Left ventricle myocardium inferior (tissue), 1 donor: ENCODE measurements at places on chromosomes 7 and 10.

DNA sequence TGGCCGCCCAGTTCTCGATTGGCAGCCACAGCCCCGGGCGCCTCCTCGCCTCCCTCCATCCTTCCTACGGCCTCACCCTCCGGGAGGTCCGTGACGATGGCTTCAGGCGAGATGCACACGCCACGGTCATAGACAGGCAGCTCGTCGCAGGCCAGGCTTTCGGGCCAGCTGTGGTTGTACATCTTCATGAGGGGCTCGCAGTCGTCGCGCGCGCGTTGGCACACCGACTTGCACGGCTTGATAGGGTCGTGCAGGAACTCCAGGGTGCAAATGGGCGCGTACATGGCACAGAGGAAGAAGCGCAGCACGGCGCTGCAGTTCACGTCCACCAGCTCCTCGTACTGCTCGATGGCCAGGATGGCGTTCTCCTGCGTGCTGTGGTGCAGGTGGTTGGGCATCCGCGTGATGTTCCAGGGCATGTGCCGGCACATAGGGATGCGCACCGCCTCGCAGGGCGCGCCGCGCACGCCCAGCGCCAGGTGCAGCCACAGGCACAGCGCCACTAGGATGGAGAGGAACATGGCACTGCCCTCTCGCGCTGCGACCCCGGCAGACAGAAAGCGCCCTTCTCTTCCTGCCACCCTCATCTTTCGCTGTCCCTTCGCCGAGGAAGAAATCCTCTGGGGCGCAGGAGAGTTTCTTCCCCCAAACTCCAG, 472 bp downstream of the SFRP4 start:
- DNase-seq = peak; percentile 25
- H3K36me3 ChIP-seq = no peaks in the 10 kb centered on the region
- H3K4me3 ChIP-seq = peak overlapping the region; percentile 67
- H3K27me3 ChIP-seq = peaks cover 59% of the 10 kb centered on the region
- peaks cover 32% of the 10 kb centered on the region for H3K4me1 ChIP-seq

- H3K4me1 ChIP-seq = peaks cover 7% of the 10 kb centered on the region
- peaks cover 12% of the 10 kb centered on the region for H3K36me3 ChIP-seq
- H3K27ac ChIP-seq = no peak overlapping the region
- DNase-seq = no peak
Observed at GRCh38 chr7:133481676-133482075, 228.8 kb downstream of the EXOC4 start.

- H3K27ac ChIP-seq = no peak overlapping the region
- peaks cover 3% of the 10 kb centered on the region for H3K4me1 ChIP-seq
- peaks cover 11% of the 10 kb centered on the region for H3K27me3 ChIP-seq
- no peaks in the 10 kb centered on the region for H3K36me3 ChIP-seq
- H3K4me3 ChIP-seq = no peak overlapping the region
- no peak for DNase-seq
Observed at GRCh38 chr7:3307435-3307834, 6.4 kb downstream of the SDK1 start.

DNA sequence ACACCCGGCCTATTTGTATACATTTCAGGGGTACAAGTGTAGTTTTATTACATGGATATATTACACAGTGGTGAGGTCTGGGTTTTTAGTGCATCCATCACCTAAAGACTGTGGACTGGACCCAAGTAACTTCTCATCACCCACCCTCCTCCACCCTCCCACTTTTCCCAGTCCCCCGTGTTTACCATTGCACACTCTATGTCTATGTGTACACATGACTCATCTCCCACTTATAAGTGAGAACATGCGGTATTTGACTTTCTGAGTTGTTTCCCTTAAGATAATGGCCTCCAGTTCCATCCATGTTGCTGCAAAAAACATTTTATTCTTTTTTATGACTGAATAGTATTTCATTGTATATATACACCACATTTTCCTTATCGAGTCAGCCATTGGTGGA, 98.9 kb upstream of the WAC start:
- H3K36me3 ChIP-seq = no peaks in the 10 kb centered on the region
- H3K4me3 ChIP-seq = no peak overlapping the region
- H3K27me3 ChIP-seq = peaks cover 12% of the 10 kb centered on the region
- no peak overlapping the region for H3K27ac ChIP-seq

DNA sequence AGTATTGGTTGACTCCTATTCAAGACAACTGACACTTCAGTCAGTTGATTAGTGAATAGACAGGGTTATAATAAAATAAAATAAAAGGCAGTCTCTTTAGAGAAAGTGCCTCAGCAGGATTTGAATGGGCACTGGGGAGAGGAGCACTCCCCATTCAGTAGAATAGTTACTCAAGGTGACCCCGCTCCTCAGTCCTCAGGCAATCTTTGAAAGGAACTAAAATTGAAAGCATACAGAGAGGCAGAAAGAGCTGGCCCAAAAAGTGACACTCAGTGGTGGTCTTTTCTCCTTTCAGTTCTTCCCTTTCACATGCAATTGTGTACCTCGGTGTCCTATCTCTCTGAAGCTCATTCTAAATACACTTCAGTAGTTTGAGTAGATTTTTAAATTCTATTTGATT, 47.4 kb upstream of the MACC1 start:
- DNase-seq = no peak
- peaks cover 10% of the 10 kb centered on the region for H3K4me1 ChIP-seq
- H3K36me3 ChIP-seq = no peaks in the 10 kb centered on the region
- no peak overlapping the region for H3K4me3 ChIP-seq

DNA sequence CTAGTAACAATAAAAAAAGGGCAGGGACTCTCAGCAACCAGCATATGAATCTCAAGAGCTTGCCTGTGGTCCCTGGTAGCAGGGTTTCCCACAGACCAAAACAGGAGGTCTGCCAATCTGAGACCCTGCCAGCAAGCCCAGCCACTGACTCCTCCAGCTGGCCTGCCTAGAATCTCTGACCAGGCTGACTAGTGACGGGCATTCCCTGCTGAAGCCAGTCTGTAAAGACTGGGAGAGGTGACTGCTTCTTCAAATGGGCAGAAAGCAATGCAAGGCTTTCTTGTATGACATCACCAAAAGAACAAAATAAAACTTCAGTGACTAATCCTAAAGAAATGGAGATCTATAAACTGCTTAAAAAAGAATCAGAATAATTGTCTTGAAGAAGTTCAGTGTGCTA, 249.4 kb downstream of the TCF7L2 start:
- H3K27ac ChIP-seq = no peak overlapping the region
- H3K36me3 ChIP-seq = no peaks in the 10 kb centered on the region

DNA sequence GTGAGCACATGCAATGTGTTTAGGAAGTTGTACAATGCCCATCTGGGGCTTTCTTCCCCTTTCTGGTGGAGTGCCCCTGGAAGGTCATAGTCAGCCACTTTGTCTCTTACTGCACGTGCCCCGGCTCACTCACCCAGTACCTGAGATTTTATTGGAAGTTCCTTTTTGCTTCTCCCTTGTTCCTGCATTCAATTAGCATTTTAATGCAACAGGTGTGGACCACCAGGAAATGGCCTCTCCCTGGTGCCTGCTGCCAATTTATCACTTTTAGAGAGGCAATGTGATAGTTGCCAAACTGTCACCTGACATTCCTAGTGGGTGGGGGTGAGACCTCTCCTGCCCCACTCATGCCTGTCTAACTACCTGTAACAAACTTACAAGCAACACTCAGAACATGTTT, 293.4 kb upstream of the DKK1 start:
- no peaks in the 10 kb centered on the region for H3K4me1 ChIP-seq
- no peaks in the 10 kb centered on the region for H3K27me3 ChIP-seq
- no peak for DNase-seq
- no peak overlapping the region for H3K27ac ChIP-seq
- no peaks in the 10 kb centered on the region for H3K36me3 ChIP-seq

DNA sequence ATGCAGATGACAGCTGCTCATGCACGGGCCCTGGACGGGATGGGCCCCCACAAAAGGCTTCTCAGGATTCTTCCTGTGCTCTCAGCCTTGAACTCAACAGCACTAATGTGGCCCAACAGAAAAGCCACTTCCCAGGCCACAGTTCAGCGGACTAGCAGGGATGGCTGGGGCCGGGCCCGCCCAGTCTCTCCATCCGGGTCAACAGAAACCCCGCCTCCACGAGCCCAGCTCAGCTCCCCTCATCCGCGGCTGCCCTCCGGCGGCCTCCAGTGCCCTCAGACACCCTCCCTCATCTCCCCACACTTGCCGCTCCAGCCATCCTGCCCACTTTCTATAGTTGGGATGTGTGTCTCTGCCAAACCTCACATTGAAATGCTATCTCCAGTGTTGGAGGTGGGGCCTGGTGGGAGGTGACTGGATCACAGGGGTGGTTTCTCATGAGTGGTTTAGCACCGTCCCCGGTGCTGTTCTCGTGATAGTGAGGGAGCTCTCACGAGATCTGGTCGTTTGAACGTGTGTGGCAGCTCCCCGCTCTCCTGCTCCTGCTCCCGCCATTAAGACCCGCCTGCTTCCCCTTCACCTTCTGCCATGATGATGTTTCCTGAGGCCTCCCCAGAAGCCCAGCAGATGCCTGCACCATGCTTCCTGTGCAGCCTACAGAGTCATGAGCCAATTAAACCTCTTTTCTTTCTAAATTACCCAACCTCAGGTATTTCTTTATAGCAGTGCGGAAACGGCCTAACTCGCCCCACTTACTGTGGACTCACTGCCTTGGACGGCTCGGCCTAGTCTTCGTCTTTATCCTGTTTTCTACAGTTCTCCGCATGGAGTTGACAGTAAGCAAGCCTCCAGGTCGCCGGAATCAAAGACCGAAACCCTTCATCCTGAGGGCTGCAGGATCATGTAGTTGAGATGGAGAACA, 169.9 kb upstream of the RNF32 start:
- H3K27ac ChIP-seq = no peak overlapping the region
- H3K4me1 ChIP-seq = no peaks in the 10 kb centered on the region
- no peak for DNase-seq
- H3K27me3 ChIP-seq = peaks cover 60% of the 10 kb centered on the region
- no peak overlapping the region for H3K4me3 ChIP-seq
- no peaks in the 10 kb centered on the region for H3K36me3 ChIP-seq

DNA sequence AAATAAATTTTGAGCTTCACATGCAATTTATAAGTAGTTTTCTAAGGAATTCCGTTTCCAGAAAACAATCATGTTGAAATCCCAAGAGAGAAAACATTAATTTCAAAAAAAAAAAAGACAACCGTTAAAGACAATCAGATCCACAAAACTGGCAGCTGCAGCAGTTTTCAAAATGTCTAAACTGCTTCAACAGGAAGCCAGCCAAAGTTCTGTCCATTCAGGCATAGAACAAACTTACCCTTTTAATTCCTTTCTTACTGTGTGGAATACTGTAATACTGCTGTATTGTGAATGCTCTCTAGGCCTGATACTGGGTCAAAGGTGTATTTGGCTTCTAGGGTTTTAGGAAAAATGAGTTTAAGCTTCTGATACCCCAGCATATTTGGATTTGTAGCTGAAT, 31.6 kb downstream of the HOXA1 start:
- H3K27me3 ChIP-seq = peaks cover 65% of the 10 kb centered on the region
- no peak overlapping the region for H3K4me3 ChIP-seq
- no peak for DNase-seq
- no peaks in the 10 kb centered on the region for H3K4me1 ChIP-seq
- H3K36me3 ChIP-seq = no peaks in the 10 kb centered on the region

- H3K36me3 ChIP-seq = peaks cover 13% of the 10 kb centered on the region
- no peaks in the 10 kb centered on the region for H3K27me3 ChIP-seq
- no peak overlapping the region for H3K4me3 ChIP-seq
- H3K27ac ChIP-seq = peak overlapping the region; percentile 51
Observed at GRCh38 chr10:71969929-71970328, 5.7 kb downstream of the CHST3 start.

DNA sequence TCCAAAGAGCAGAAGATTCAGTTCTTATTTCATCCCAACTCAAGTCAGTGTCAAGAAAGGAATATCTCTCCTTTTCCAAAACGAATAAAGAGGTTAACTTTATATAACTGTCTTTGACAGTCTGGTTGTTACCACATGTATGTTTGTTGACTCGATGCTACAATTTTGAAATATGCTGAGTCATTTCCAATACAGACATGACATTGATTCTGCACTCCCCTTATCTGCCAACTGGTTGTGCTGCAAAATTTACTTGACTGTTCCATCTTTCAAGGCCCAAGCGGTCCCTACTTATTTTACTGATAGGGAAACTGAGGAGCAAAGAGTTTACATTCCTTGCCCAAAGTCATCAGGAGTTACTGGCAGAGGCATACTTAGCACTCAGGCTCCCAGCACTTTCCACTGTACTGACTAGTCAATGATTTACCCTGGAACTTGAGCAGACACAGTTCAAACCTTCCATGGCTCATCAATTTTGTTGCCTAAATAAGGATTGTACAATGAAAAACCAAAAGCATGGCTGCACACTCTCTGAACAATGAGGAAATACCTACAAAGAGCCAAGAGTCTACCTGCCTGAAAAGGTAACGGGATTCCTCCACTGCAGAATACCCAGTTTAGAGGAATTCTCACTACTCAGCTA, 52.8 kb downstream of the ABLIM1 start:
- H3K4me1 ChIP-seq = peaks cover 98% of the 10 kb centered on the region
- peak overlapping the region; percentile 11 for H3K4me3 ChIP-seq
- H3K36me3 ChIP-seq = peaks cover 16% of the 10 kb centered on the region

GRCh38 chr7:120583899-120584586, 273.9 kb downstream of the TSPAN12 start:
- no peak overlapping the region for H3K4me3 ChIP-seq
- DNase-seq = no peak
- H3K27me3 ChIP-seq = no peaks in the 10 kb centered on the region
- H3K36me3 ChIP-seq = no peaks in the 10 kb centered on the region

DNA sequence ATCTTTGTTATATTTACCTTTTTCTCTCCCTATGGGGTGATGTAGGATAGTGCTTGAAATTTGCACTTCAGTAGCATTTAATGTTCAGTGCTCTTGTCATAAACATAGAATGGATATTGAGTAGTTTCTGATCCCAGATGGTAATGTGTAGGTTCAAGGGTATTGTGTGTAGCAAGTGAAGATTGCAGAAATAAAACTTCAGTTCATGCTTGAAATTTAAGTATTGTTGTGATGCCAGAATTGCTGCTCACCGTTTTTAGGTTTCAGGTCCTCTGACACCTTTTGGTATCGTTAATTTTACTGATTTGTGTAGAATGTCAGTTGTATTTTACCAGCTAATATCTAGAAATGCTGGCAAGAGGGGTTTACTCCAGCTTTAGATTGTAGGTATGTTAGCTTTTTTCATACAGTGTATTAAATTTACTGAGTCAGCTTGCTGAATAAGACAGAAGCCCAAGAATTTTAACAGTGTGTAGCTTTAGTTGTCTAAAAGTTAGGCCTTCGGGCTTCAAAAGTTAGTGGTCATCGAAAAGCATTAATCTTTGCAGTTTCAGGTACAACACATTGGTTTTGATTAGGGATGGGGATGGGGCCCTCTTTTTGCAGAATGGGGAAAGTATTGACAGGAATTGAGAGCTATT, 1.9 kb downstream of the PTEN start:
- H3K4me1 ChIP-seq = peaks cover 88% of the 10 kb centered on the region
- peak overlapping the region; percentile 100 for H3K27ac ChIP-seq
- no peaks in the 10 kb centered on the region for H3K27me3 ChIP-seq
- no peak for DNase-seq
- H3K4me3 ChIP-seq = peak overlapping the region; percentile 86

GRCh38 chr7:77823787-77824186, 25.2 kb downstream of the PHTF2 start:
- no peak overlapping the region for H3K4me3 ChIP-seq
- peaks cover 16% of the 10 kb centered on the region for H3K36me3 ChIP-seq
- no peak for DNase-seq
- no peaks in the 10 kb centered on the region for H3K27me3 ChIP-seq
- peaks cover 12% of the 10 kb centered on the region for H3K4me1 ChIP-seq

GRCh38 chr10:75496191-75496567, 64.8 kb downstream of the LRMDA start:
- DNase-seq = no peak
- no peak overlapping the region for H3K4me3 ChIP-seq
- H3K4me1 ChIP-seq = peaks cover 2% of the 10 kb centered on the region
- H3K36me3 ChIP-seq = no peaks in the 10 kb centered on the region
- no peaks in the 10 kb centered on the region for H3K27me3 ChIP-seq
